ENCODE measurements at places on chromosomes 12 and 14.

DNA sequence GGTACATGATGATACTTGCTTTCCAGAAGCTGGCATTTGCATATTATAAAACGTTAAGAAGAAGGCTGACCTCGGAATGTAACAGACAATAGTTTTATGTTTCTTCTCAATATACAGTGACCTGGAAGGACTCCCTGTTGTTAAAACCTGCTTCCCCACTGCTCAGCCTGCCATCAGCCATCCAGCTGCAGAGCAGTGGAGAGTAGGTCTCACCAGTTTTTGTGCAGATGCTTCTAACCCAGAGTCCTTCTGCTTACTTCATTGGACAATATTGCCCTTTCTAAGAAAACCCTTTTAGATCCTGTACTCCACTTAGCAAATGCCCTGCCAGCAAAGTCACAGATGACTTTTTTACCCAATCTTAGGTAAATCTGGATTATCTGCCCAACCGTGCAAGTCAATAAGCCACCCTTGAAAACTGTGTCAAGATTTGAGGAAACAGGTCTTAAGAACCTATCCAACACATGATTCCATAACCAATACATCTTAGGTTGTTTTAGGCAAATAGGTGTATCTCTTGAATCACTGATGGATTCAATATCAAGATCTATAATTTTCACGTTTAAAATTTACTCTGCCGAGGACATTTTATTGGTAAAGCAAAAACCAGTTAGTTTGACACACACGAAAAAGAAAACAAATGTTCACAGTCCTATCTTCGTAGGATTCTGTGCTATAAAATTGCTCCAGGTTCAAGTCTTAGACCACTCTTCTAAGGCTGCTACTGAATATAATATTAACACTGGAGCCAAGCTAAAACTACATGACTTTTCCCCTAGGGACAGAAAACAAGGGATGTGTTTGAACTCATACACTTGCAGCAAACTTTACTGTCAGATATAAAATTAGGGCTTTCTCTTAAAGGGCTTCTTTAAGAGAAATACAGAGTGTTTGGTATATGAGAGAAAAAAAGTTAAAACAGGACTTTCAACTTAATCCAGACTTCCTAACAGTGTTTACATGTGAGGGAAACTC lies 5.7 kb downstream of the PHLDA1 start:
- no peak for DNase-seq

GRCh38 chr12:112900298-112901145 lies 6.2 kb upstream of the OAS1 start:
- no peak for DNase-seq

GRCh38 chr14:93527203-93527607 lies 96.5 kb downstream of the UNC79 start:
- no peak for DNase-seq

- no peak for DNase-seq
These were observed 33.4 kb upstream of the PLEKHG6 start for GRCh38 chr12:6276956-6277620.

- no peak for DNase-seq
These were observed 206.5 kb downstream of the SLC41A2 start for GRCh38 chr12:104751594-104751993.

- DNase-seq = no peak
These were observed 7.3 kb upstream of the CACNB3 start for GRCh38 chr12:48810903-48811431.

- no peak for DNase-seq
These were observed 356.3 kb downstream of the EMP1 start for GRCh38 chr12:13552830-13553229.

DNA sequence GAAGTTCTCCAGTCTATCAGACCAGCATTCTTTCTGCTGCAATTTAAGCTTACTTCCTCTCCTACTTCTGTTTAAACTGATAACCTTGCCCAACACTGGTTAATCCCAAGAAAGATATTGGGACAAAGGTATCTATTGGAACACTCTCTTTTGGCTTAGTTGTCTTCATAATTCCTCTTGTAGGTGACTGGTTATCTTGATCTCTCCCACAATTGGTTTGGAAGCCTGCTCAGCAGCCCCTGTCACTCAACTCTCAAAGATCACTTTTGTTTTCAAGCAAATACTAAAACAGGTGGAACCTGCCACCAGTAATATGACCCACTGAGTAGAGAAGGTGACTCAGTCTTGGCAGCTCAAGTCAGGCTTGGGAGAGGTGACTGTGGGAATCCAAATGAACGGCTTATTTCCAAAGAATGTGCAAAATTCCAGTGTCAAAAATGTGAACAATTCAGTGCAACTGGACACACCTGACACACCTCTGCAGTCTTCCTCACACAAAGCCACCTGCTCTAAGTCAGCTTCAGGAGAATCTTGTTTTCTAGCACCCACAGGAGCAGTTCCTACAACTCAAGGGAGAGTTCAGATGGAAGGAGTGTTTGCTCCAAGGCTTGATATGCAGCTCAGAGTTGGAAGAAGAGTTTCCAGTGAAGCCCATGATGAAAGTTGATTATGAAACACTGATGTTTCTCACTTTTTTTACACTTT lies 83.2 kb upstream of the SLC38A2 start:
- no peak for DNase-seq

GRCh38 chr14:77105145-77105939 lies 7.3 kb downstream of the CIPC start:
- no peak for DNase-seq

DNA sequence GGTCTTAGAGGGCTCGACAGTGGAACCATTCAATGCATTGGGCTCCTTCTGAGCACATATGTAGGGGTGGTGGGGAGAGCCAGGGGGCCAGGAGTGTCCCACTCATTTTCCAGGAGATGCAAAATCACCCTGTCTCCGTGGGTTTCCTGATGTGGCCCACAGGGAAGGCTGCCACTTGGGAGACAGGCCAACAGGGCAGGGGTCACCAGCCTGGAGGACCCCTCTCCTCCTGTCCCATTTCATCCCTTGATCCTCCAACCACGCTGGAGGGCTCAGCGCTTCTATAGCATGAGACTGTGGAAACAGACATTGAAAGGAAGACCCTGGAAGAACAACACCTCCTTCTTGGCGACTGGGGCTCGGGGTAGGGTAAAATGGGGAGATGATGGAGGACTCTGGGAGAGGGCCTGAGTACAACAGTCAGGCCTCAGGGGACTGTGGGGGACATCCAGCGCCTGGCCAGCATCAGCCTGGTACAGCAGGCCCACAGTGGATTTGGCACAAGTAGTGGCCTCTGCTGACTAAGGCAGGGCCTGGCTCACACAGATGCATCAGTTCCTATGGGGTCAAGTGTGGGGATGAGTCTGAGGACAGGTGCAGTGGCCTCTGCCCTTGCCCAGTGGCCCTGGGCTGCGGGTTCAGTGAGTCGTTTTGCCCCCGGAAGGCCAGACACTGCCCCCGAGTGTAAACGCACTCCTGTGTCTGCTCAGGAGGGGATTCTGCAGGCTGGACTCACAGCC lies 68.0 kb downstream of the PRIMA1 start:
- DNase-seq = no peak

DNA sequence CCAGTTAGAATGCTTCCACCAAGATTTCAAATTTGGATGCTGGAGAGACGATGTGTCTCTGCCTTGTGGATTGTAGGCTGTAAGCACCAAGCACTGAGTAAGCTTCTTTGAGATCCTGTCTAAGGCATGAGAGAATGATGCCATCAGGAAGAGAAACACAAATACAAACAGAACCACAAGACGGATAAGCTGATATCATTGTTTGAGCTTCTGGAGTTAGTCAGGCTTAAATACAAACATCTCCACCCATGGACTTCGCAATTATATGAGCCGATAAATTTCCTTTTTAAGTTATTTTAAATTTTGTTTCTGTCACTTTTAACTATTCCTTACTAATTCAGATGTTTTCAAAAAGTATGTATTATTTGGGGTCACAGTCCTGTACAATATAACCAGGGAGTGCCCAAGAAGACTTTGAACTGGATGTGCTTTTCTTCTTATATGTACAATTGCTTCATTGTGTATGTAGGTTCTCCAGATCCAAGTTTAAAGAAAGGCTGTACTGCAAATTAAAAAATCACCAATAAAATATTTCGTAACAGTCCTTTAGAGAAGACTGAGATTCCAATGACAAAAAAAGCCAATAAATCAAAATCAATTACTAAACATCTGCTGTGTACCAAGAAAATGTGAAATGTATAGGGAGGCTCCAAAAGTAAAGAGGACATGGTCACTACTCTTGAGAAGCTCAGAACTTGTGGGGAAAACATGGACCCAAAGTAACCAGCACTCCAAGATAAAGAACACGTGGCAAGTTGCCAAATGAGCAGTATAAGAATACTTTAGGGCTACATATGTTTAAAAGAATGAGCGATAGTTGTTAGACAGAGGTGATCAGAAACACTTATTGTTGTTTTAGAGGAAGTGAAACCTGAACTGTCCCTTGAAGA lies 274.1 kb downstream of the ADAMTS20 start:
- DNase-seq = no peak

DNA sequence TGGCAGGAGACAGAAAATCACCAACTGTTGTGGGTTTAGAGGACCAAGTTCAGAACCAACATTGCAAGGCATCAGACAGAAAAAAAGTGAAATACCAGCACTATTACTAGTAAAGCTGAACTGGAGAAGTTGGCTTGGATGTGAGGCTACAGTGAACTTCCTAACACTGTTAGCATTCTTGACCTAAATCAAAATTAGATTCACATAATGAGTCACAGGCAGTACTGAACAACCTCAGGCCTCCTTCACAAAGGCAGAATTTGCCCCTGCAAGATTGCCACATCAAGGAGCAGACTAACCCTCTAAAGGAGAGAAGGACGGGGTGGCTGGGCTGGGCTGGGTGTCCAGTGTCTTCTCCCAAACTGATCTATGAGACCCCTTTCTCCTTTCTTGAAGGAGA lies 539.7 kb downstream of the SNAPC1 start:
- DNase-seq = no peak

GRCh38 chr12:51702587-51702986 lies 111.6 kb downstream of the SCN8A start:
- DNase-seq = no peak

DNA sequence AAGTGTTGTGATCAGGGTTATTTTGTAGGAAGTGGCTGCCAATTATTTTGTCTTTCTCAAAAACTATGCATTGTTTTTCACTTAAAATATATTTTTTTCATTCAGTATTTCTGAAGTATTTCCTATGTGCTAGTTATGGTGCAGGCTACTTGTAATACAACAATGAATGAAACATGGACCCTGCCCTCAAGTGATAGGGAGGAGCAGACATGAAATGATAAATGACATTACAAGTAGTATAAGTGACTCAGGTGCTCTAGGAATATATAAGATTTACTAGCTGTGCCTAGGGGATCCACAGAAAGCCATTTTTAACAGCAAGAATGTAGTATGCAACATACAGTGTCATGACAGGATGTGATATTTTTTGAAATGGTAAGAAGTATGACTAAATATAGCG lies 65.3 kb downstream of the TTLL5 start:
- no peak for DNase-seq

Data from NCI-H1048 (cell line).